ENCODE measurements at places on chromosomes 4 and X.

DNA sequence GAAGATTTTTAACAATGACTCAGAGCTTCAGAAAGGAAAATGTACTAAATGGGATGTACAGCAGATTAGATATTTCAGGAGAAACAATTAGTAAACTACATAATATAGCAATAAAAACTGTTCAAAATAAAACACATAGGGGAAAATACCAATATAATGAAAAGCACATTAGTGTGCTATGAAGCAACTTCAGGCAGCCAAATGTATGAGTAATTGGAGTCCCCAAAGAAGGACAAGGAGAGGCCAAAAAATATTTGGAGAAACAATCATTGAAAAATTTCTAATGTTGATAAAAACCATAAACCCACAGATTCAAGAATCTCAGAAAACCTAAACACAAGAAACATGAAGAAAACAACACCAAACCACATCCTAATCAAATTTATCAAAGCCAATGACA lies 129.3 kb upstream of the CHRDL1 start:
- DNase-seq: no peak

- DNase-seq: no peak
Observed at GRCh38 chr4:176800891-176801534, 8.3 kb upstream of the VEGFC start.

- no peak for DNase-seq
Observed at GRCh38 chr4:3212391-3213105, 36.4 kb upstream of the MSANTD1 start.

GRCh38 chr4:78622253-78622979 lies 70.8 kb downstream of the ANXA3 start:
- no peak for DNase-seq

DNA sequence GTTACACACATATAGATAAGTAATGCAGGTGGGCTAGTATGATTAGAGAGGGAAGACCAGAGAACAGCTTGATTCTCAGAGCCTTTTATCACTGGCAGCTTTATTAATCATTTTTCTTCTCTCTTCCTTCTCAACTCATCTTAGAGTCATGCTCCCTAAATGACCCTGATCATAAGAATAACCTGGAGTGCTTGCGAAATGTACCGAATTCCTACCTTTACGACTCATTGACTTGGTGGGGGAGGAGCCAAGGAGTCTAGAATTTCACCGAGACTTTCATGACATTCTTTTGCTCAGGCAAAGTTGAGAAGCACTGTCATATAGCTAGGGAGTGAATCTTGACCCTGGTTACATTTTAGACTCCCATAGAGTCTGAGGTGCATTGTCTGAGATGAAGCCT lies 298.9 kb upstream of the PUDP start:
- DNase-seq: no peak

DNA sequence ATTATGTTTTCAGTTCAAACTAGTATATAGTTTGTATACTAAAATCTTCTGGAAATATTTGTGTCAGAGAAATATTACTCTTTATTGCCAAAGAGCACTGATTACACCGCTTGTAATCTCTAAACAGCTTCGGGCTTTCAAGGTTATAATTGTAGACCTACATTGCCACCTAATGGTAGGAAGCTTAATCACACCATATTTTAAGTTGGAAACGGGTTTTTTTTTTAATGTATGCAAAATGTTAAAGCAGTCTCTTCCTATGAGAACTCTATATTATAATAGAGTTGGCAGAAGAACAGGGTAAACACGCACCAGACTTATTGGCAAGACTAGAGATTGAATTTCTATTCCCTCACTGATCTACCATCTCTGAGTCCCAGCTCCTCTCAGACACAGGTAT lies 19.5 kb upstream of the NFXL1 start:
- DNase-seq: peak; percentile 37

GRCh38 chr4:19987746-19988145 lies 264.0 kb upstream of the SLIT2 start:
- DNase-seq: no peak

- no peak for DNase-seq
Observed at GRCh38 chr4:706834-707598, 1.4 kb downstream of the PCGF3 start.

DNA sequence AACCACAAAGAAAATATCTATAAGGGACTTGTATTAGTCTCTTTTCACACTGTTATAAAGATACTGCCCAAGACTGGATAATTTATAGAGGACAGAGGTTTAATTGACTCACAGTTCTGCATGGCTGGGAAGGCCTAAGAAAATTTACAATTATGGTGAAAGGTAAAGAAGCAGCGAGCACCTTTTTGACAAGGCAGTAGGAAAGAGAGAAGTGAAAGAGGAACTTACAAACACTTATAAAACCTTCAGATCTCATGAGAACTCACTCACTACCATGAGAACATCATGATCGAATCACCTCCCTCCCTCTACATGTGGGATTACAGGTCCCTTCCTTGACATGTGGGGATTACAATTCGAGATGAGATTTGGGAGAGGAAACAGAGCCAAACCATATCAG lies 856.0 kb downstream of the TRAM1L1 start:
- DNase-seq: no peak

GRCh38 chrX:153525451-153525850 lies 8.0 kb downstream of the ATP2B3 start:
- no peak for DNase-seq

DNA sequence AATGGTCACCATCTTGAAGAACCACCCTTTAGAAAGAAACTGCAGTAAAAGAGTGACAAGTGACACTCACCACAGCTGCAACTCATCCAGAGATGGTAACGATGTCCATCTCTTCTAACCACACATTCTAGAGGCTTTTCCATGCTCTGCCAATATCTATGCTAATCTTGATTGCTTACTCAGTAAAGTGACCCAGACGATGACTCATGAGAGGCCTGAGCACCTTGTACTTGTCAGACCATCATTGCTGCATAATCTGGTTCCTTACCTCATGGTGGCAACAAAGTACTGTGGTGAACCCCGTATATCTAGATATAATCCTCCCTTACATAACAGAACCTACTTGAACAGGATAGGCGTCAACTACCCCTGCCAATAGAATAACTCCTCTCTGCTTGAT lies 75.6 kb downstream of the CCNG2 start:
- no peak for DNase-seq

All from GM20000 (cell line).